NCI-H1092 (cell line): ENCODE measurements at places on chromosomes 3 and 15.

GRCh38 chr15:80076321-80077318 is 17.1 kb downstream of the ZFAND6 start:
- no peak for DNase-seq

DNA sequence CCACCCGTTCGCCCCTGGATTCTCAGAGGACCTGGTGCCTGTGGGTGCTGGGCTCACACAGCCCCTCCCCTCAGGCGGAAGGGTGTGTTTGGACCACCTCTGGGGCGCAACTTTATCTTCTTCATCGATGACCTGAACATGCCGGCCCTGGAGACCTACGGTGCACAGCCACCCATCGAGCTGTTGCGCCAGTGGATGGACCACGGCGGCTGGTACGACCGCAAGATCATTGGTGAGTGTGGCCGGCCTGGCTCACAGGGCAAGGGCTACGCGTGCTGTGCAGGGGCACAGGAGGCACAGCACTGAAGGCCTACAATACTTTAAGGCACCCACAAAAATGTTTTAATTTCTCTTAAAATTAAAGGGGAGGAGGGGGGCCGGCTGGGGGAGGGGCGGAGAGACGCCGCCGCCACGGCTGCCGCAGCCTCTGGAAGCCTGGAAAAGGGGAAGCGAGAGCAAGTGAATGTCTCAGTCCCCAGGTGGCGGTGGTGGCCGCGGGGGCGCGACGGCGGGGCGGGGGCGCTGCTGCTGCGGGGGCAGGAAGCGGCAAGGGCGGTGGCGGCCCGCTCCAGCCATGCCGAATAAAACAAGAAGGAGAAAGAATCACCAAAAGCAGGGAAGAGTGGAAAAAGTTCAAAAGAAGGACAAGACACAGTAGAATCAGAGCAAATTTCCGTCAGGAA is 56.8 kb downstream of the DNAH1 start:
- no peak for DNase-seq

DNA sequence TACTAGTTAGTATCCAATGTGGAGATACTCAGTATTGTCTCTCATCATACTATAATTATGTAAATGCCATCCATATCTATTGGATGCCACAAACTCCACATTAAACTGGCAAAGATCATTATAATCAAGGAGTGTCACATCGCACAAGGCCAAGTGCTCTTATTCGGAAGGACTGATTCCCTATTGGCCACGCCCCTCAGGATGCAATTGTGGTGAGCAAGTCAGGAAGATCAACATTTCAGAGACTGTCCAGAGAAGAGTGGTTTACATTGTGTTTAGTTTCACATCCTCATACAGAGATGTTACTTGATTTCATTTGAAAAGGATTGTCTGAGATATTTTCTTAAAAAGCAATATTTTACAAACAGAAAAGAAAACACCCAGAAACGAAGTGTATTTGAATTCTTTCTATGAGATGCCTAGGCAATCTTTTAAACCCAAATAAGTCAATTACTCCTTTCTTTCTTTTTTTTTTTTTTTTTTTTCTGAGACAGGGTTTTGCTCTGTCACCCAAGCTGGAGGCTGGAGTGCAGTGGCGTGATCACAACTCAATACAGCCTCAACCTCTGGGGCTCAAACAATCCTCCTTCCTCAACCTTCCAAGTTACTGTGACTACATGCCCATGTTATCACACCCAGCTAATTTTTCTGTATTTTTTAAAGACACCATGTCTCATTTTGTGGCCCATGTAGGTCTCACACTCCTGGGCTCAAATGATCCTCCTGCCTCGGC is 369.1 kb downstream of the RBMS3 start:
- DNase-seq = no peak

GRCh38 chr3:140715035-140715434 is 37.2 kb downstream of the TRIM42 start:
- no peak for DNase-seq

- no peak for DNase-seq
These were observed 6.8 kb downstream of the CHSY1 start for GRCh38 chr15:101244889-101245668.

- no peak for DNase-seq
These were observed 10.6 kb downstream of the LSG1 start for GRCh38 chr3:194661374-194661773.

GRCh38 chr3:137219801-137220445 is 262.1 kb downstream of the IL20RB start:
- no peak for DNase-seq

DNA sequence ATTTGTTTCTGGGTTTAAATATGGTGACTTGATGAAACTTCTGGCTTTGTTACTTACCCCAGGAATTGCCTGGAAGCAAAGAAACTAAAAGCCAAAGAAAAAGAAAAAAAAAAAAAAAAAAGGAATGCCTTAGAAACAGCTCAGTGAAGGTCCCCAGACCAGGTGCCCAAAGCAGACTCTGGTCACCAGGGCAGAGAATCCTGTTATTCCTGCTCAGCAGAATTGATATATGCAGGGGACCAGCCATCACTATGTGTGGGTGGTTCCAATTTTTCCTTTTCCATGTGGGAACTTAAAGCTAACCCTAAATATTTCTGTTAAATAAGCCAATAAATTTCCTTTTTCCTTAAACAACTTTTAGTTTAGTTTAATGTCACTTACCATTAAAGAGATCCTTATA is 100.8 kb upstream of the TPRG1 start:
- no peak for DNase-seq

DNA sequence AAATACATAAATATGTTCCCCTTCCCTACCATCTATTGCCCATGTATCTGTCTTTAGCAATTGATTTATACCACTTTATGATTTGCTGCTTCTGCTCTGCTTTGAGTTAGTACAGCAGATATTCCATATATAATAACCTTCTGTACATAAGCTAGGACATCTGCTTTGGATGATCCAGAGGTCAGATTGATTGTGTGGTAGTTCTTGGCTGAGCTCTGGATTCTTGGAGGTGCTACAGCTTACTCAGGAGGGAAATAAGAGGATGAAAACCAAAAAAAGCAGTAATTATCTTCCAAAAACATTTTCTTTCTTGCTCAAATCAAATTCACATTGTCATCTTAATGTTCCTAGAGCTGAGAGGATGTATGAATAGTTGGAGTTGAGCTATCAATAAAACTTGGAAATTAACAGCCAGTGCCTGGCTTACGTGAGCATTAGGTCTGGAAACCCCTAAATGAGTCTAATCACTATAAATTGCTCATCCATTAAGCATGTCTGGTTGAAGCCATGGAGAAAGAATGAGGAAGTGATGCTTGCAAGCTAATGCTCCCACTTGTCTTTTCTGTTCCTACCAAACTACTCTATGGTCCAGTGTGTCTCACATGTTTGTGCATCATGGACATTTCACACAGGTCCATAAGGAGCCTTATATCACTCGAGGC is 36.3 kb upstream of the TMEM42 start:
- no peak for DNase-seq

- no peak for DNase-seq
These were observed 118.2 kb downstream of the GADL1 start for GRCh38 chr3:30776186-30776815.

GRCh38 chr3:118765636-118766305 is 268.9 kb downstream of the IGSF11 start:
- no peak for DNase-seq

DNA sequence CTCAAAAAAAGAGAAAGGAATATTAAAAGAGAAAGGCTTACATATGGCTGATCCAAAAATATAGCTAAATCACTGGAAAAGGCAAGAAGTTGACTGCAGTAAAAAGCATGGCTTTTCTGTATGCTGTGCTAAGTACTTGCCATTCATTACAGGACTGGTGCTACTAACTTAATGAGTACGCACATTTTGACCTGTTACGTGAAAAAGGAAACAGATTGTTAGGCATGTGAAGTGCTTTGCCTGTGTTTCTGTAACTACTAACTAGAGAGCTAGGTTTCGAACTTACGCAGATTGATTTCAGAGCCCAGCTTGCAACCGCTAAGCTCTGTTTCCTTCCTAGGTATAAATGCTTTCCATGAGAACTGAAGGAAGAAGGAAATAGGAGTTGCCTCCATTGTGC is 2.8 kb downstream of the TRNT1 start:
- no peak for DNase-seq

DNA sequence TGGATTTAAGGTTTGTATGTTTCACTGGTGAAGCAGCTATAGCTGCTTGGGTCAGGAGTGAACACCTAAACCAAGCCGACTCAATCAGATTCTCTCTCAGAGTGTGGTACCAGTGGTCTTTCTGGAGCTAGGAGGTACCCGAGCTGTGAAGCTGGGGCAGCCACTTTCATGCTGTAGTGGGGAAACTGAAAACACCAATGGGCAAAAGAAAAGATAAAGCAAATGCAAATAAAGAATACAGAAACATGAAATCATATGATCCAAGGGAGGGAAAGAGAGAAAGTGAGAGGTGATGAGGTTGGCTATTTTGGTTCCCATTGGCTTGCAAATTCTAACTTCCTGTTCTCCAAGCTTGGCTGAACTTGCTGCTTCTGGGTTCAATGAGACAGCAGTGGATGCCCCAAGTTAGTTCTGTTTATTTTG is 212.3 kb upstream of the CFAP20DC start:
- no peak for DNase-seq

DNA sequence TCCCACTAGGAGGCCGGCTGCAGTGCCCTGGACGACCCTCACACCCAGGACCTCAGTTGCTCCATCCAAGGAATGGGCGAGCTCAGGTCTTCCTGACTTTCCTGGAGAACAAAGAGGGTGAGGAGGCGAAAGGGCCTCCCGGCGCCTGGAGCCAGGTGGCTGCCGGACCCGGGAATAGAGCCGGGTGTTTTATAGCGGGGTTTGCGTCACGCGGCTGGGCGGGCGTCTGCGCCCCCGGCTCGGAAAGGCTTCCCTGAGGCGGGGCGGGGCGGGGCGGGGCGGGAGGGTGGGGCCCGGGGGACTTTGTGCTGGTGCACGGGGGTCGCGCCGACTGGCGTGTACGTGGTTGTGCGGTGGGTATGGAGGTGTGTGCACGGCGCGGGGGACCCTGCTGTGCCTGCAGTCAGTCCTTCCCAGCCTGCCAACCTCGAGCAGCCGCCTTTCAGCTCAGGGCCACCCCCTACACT is 4.6 kb upstream of the PRKCD start:
- no peak for DNase-seq

DNA sequence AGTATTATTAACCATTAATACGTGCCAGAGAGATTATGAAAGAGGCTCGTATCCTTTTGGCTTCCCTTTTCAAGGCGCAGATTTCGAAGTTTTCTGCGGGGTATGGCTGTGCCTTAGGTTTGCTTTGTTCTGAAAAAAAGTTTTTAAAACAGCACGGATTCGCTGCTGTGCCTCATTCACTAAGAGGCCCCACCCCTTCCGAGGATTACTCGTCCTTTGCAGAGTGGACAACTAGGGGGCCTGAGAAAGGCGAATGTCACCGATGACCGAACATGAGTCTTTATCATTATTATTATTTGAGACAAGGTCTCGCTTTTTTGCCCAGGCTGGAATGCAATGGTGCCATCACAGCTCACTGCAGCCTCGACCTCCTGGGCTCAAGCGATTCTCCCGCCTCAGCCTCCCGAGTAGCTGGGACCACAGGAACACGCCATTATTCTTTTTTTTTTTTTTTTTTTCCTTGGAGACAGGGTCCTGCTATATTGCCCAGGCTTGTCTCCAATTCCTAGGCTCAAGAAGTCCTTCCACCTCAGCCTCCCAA is 684 bp upstream of the RPS27L start:
- DNase-seq = no peak

DNA sequence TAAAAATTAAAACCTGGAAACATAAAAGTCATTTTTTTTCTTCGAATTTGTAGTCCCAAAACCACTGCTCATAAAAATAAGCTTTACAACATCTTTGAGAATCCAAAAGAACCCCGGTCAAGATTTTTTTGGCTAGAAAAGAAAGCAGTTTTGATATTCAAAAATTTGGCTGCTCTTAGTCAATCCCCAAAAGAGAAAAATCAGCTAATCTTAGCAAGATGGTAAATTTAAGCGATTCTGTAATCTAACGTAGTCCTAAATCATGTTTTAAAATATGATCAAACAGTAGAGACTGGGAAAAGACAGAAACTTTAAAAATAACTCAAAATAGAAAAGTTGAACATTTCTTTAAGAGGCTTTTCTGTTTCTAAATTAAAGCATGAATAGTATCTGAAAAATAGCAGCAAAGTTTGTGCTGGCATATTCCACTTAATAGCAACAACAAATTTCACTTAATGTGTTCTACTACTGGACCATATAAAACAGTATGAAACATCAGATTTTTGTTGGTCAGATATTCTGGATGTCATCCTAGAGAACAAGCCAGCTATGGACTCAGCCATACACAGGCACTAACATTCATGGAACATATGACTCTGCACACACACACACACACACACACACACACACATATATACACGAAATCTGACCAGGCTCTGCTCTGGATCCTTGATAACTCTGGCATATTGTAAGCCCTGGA is 19.1 kb upstream of the NR2F2 start:
- no peak for DNase-seq
